Stimulated activated naive CD4-positive, alpha-beta T cell treated with Interleukin-2 at 50 U/mL for 16 hours (primary cell): ENCODE measurements at places on chromosomes 3 and 15.
A peak's percentile ranks its signal among the peaks of the same experiment; 100 is the strongest.

- no peak for DNase-seq
Observed at GRCh38 chr3:142706321-142707127, 17.3 kb upstream of the TRPC1 start.

GRCh38 chr3:12753275-12754028, 5.6 kb downstream of the TMEM40 start:
- DNase-seq = no peak

DNA sequence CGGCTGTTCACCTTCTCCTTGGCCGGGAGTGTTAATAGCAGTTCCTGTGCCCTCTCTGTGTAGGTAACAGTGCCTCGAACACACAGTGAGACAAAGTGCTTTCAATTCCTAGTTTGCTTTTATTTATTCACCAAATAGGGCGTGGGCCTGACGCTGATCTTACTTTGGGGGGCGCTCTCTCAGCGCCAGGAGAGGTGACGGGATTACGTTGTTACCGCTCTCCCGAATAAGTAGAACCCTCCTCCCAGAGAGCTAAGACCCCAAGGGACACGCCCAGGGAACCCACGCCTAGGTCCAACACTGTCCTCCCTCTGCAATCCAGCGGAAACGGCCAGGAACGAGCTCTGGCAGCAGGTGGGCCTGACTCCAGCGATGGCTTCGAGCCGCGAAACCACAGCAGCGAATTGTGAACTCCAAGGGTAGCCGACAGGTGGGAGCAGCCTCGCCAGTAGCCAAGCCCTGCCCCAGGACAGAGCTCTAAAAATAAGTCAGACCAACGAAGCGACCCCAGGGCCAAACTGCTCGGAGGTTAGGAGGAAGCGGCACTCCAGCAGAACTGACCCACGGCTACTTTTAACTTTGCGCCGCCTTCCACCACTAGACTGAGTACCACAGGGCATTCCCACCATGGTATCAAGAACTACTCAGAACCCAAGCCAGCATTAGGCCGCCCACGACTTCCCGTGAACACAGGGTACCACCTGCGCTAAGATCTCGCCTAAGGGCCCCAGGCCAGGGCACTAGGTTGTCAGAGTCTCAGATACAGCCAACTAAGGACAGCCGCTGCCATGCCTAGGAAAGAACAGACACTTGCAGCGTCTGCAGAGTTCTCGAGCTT, 1.6 kb upstream of the SIN3A start:
- peak; percentile 80 for DNase-seq

GRCh38 chr15:30827625-30828303, 76.0 kb upstream of the FAN1 start:
- DNase-seq = no peak

GRCh38 chr3:56795829-56796185, 5.9 kb downstream of the ARHGEF3 start:
- DNase-seq = no peak

GRCh38 chr3:28835751-28836150, 445.1 kb upstream of the RBMS3 start:
- DNase-seq = no peak

- no peak for DNase-seq
Observed at GRCh38 chr15:52668133-52668532, 11.1 kb downstream of the ATOSA start.
